ENCODE measurements at places on chromosomes 12 and 14.

- no peak for DNase-seq
These were observed 182.6 kb downstream of the PIK3C2G start for GRCh38 chr12:18443768-18444437.

DNA sequence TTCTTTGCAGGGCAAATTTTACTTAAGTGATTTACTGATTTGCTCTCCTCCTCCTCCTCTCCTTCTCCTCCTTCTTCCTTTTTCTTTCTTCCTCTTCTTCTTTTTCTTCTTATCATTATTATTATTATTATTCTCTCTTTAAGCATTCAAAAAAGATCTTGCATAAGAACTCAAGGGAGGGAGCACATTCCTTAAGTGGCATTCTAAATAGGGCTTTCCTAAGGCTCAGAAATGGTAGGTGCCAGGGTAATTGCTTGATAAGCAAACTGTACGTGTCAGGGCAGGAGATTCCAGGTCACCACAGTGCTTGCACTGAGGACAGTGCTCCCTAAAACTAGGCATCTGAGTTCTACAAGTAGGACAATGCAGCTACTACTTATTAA is 92.4 kb downstream of the SPTSSA start:
- DNase-seq: no peak

- DNase-seq: no peak
These were observed 57.9 kb upstream of the DCN start for GRCh38 chr12:91240386-91241095.

- DNase-seq: no peak
These were observed 61.9 kb downstream of the TMEM30B start for GRCh38 chr14:61219256-61219655.

DNA sequence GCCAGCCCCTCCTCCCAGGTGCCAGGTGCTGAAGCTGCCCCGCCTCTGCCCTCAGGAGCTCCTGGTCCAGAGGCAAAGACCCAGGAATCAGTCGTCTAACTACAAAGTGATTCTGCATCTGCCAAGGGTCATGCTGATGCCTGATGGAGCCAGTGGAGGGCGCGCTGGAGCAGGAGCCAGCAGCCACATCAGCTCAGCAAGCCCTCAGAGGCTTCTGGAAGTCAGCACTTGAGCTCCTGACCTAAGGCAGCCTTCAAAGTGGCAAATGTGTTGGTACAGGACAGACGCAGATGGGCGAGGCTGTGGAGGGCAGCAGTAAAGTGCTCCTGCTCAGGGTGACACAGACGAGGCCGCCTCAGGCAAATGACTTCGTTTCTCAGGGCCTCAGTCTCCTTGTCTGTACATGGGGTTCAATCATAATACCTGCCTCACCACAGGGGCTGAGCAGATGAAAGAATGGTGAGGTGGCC is 10.9 kb downstream of the C12orf43 start:
- peak; percentile 68 for DNase-seq

DNA sequence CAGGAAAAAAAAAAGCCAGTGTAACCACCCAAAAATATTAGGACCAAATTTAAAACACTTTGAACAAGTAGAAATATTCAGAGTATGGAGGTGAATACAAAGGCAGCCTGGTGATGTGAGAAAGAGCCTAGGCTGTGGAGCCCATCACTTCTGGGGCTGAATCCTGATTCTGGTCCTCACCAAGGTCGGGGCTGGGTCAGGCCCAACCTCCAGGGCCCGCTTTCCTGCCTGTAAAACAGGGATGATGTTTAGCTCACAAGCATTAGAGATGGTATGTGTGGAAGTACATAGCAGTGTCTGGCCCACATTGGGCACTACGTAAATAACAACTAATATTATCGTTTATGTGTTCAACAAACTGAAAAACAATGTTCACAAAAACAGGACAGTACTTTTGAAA is 7.8 kb upstream of the CAMKK2 start:
- no peak for DNase-seq

GRCh38 chr14:103728721-103729120 is 13.1 kb downstream of the ZFYVE21 start:
- no peak for DNase-seq

GRCh38 chr14:41668356-41668755 is 61.7 kb downstream of the LRFN5 start:
- no peak for DNase-seq

GRCh38 chr12:104788840-104789271 is 169.2 kb downstream of the SLC41A2 start:
- DNase-seq: no peak

DNA sequence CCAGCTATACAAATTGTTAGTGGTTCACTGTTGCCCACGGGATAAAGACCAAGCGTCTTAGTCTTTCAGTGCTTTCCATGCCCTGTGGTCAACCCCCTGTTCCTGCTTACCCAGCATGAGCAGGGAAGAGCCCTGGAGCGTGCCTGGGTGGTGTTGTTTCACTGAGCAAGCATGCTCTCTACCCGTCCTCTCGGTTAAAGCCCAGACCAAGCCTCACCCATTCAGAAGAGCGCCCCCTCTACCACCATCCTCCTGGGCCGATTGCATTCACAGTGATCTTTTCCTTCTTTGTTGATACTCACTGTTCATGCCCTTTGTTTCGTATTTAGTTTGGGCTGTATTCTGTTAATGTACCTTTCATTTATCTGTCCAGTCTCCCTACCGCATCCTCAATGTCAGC is 25.1 kb downstream of the DYRK4 start:
- no peak for DNase-seq
